T-helper 1 cell (primary cell): ENCODE measurements at places on chromosomes 5 and 9.

DNA sequence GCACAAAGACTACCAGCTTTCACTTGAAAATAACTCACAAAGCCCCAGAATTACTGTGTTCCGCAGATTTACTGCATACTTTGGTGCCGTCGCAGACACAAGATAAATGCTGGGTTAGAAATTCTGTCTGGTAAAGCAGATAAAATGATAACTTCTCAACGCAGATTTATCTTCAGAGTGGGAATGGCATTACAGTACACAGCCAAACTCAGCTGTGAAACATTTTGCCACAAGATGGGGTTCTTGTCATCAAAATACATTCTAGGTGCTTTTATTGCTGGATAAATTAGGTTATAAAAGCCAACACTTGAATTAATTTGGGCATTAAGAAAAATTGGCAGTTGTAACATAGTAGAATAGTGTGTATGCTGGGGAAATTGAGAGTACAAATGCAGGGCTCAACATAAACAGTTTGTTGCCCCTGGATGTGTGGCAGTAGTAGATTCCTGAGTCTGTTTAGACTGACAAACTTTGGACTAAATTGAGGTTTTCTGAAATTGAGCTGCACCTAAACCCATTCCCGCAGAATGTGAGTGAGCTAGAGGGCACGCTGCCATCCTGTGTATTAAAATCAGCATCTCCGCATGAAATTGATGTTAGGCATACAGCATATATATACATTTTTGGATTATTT, 61.1 kb downstream of the LMNB1 start:
- DNase-seq = no peak

GRCh38 chr5:115579216-115579615, 23.1 kb downstream of the TICAM2 start:
- DNase-seq = no peak

DNA sequence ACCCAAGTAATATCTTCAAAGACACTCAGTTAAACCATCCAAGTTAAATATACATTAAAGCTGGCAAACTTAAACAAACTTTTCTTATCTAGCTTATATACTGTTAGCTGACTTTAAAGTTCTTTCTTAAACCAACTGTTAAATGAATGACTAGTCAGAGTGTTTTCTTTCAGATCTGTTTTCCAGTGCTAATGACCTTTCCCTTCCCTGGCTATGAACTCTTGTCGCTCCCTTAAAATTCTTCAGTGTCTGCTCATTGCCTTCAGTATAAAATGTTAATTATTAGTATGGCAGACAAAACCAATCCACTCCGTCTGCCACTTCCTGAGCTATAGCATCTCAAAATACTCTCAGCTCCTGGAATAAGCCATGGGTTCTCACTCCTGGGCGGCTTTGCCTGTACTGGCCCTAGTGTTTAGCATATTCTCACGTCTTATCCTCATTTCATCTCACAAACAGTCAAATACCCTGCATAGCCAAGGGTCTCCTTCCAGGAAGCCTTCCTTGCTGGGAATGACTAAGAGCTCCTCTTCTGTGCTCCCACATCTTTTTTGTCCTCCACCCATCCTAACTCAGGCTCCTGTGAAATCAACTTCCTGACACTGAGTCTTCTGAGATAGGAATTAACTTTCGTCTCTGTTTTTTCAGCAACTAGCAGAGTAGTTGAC, 87.7 kb downstream of the VCAN start:
- no peak for DNase-seq

GRCh38 chr5:18732556-18733479, 1098.6 kb downstream of the TAF11L14 start:
- DNase-seq = no peak

DNA sequence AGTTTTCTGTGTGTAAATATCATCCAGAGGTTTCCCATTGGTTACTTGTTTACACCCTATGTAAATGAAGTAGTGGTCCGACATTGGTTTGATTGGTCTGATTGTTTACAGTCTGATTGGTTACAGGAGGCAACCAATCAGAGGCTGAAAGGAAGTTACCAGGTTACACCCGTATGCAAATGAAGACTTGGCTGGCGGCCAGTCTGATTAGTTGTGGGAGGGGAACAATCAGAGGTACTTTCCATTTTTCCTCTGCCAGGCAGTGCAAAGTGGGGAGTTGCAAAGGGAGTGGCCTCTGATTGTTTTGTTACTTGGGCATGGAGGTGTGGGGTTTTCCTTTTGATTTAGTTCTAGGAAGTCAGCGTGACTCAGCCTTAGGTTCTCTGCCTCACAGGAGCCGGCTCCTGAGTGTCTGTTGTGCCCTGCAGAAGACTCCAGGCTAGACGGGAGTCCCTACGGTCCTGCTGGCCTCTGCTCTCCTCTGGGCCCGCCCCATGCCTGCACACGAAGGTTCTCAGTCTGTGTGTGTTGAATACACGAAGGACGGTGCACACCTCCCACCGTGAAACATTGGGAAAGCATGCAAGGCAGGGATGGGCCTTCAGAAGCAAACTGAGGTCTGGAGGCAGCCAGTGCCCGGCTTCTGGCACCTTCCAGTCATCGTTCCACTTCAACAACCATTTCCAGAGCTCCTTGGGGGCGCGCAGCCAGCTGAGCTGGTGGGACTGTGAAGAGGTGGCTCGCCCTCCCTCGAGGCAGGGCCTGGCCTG, 42.9 kb downstream of the OLFM1 start:
- DNase-seq = peak; percentile 71

- no peak for DNase-seq
These were observed 25.2 kb downstream of the PIK3R1 start for GRCh38 chr5:68240771-68241170.

DNA sequence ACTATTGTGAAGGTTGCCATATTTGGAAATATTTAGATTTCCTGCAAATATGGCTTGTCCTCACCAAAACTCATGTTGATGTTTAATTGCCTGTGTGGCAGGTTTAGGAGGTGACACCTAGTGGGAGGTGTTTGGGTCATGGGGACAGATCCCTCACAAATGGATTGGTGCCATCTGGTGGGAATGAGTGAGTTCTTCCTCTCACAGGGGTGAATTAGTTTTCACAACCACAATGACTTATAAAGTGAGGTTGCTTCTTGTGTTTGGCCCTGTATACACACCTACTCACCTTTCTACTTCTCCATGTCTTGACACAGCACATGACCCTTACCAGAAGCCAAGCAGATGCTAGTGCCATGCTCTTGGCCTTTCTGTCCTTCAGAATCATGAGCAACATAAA, 41.1 kb downstream of the ISOC1 start:
- no peak for DNase-seq

GRCh38 chr9:27468000-27468399, 56.1 kb upstream of the IFNK start:
- DNase-seq = peak; percentile 8

DNA sequence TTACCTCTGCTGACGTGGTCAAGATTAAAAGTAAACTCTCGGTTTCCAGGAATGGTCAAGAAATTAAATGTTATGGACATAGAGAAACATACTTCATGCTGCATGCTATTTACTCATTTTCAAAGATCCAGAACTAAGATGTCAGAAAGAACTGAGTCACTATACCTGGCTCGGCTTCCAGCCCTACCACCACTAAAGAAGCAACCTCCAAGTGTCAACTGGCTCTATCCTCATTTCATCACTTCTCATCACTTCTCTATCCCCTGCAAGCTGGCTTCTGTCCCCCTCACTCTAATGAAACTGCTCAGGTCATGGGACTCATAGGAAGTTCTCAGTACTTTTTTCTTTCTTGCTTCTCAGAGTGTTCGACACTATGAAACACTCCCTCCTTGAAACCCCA, 116.2 kb downstream of the CDK5RAP2 start:
- no peak for DNase-seq
